T-helper 2 cell treated with Interferon-gamma antibody and Interleukin-4, amounts not matched to agents 5 μg/mL and 100 μg/mL, for 36 hours (primary cell): ENCODE measurements at places on chromosomes 5 and 9.
A peak's percentile ranks its signal among the peaks of the same experiment; 100 is the strongest.

DNA sequence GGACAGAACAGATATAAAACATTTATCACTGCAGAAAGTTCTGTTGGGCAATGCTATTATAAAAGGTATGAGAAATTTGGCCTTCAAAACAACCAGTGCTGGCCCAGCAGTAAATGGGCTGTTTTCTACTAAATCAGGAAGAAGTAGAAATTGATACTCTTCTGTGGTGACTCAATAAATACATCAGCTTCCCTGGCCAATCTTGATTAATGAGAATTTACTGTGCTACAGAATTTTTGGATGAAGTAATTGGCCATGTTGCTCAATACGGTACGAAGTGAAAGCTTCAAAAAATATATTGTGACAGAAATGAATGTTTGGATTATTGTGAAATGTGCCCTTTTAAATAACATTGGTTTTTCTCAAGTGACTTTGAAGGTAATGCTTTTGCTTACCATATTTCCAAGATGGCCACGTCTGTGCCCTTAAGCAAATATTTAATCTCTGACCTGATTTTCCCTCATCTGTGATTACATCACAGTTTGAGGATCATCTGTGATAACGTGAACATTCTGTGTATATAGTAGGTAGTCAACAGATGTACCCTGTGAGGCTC, 4.2 kb downstream of the DNAJA1 start:
- DNase-seq: no peak

- DNase-seq: no peak
Measured at GRCh38 chr5:32207355-32207634, 33.2 kb upstream of the GOLPH3 start.

GRCh38 chr5:93929131-93929530, 187.7 kb upstream of the POU5F2 start:
- DNase-seq: no peak

DNA sequence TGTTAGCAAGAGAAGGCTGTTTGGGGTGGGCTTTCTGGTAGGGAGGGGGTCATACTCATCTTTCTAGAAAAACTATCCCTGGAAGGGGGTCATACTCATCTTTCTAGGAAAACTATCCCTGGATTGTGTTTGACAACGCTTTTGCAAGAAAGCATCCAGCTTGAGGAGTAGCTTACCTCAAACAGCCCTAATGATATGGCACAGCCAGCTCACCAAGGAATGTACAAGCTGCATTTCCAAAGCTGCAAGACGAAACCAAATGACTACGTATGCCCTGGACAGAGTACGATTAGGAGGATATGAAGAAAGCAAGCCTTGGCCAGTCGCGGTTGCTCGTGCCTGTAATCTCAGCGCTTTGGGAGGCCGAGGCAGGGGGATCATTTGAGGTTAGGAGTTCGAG, 63.4 kb downstream of the KLF4 start:
- DNase-seq: no peak

DNA sequence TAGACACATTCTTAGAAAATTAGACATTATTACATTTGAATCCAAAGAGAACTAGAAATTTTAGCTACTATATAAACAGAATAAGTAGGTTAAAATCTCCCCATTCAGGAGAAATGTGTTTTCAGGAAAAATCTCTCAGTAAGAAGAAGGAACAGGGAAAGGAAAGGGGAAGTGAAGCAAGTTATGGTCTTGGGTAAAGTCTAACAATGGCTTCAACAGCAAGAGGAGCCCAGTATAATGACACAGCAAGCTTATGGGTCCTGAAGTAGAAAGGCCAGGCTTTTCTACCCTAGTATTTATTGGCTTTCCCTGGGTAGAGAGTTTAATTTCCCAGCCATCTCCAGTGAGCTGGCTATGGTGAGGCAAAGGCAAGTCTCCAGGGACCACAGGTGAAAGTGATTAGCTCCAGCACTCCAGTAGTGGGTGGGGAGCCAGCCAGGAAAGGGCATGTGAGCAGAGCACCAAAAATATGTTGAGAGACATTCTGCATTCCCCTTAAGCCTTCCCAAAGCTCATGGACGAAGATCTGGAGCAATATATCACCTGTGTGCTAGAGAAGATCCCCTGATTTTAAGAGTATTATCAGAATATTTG, 981.7 kb downstream of the NR2F1-AS1 start:
- DNase-seq: no peak

DNA sequence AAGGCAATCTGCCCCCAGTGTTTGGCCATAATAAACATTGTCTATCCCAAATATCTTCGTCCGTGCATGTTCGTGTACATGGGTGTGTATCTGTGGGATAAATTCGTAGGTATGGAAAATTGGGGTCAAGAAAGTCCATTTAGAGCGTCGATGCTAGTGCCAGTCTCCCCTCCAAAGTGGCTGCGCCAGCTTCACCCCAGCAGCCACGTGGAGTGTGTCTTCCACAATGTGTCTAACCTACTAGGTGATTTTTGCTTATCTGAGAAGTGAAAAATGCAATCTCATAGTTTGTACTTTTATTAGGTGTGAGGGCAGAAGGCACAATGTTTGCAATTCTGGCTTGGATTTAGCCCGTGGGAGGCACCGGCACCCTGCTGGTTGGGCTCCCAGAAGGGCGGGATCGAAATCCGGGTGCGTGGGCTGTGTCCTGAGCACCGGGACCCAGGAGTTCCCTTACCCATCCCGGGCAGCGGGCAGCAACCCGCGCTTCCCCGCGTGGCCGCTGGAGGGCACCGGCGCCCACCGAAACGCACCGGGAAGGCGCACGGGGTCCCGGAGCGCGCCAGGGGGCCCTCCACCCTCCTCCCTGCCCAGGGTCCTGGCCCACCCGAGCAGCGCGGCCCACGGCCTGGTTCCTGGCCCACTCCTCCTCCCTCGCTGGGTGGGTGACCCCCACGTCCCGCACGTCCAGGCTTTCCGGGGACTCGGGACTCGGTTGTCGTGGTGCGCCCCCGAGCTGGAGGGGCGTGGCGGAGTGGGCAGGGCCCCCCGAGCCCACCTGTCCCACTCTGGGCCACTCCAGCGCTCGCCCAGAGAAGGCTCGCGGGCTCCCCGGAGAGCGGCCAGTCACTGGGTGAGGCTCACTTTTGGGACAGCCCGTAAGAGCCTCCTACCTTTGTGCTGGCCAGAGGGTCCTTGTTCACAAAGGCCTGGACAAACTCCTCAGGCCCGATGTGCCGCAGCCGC, 55.4 kb upstream of the RNF130 start:
- no peak for DNase-seq

- no peak for DNase-seq
Measured at GRCh38 chr5:652023-652515, 39.9 kb downstream of the CEP72 start.

GRCh38 chr9:122130837-122131236, 28.7 kb downstream of the NDUFA8 start:
- no peak for DNase-seq

DNA sequence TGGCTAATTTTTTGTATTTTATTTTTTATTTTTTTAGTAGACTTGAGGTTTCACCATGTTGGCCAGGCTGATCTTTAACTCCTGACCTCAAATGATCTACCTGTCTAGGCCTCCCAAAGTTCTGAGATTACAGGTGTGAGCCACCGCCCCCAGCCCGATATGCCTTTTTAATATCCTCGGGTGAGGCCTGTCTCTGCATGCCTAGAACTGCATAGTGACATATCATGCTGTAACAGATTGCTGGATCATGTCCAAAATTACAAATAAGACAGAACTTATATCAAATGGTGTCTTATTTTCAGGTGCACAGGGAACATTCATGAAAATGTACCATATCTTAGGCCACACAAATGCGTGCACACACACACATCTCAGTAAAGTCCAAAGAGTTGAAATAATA, 39.1 kb upstream of the PJA2 start:
- DNase-seq: no peak

DNA sequence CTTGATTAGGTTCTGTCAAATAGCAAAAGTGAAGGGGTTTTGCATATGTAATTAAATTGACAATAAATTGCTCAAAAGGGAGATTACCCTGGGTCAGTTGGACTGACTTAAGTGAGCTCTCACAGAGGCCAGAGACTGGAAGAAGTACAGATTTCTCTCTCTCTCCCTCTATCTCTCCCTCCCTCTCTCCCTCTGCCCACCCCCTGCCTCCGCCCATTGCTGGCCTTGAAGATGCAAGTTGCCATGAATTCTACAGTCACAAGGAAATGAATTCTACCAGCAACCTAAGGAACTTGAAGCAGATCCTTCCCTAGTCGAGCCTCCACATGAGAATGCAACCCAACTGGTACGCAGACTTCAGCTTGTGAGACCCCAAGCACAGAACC, 119.2 kb downstream of the LPAR1 start:
- no peak for DNase-seq

- DNase-seq: peak; percentile 41
Measured at GRCh38 chr5:137743031-137743640, 7.2 kb upstream of the KLHL3 start.

GRCh38 chr5:124195411-124195810, 551.0 kb downstream of the ZNF608 start:
- DNase-seq: no peak

DNA sequence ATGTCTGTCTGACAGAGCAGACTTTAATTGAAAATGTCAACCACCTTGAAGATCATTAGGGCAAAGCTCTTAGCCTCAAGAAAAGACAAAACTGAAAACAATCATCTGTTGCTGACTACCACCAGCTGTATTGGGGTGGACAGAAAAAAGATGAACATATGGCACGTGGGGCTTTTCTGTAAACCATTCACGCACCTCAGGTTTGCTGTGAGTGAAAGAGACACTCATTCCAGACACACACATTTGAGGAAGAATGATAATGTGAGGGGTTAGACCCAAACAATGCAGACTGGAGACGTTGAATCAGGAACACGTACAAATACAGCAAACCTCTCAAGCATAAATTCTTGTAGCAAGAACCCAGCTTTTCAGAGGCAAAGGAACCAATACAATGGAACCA, 158.7 kb downstream of the EBF1 start:
- no peak for DNase-seq
